ENCODE measurements at places on chromosomes 5 and 9.

GRCh38 chr5:77984587-77984986 is 208.4 kb upstream of the TBCA start:
- DNase-seq = no peak

DNA sequence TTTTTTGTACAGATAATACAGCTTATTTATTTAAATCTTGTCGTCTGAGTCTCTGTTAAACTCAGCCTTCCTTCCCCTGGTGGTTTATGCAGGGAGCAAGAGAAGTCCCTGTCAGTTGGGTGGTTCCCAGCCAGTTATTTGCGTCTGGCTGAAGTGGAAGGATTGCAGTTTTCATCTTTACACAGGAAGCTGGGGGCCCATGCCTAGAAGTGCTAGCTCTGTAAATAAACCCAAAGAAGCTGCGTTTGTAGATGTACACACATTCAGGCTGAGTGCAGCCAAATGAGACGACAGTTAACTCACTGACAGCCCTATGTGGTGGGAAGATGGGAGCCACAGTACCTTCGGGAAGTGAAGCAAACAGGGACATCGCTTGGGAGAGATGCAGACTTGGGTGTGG is 122.1 kb downstream of the SAXO1 start:
- DNase-seq = no peak

DNA sequence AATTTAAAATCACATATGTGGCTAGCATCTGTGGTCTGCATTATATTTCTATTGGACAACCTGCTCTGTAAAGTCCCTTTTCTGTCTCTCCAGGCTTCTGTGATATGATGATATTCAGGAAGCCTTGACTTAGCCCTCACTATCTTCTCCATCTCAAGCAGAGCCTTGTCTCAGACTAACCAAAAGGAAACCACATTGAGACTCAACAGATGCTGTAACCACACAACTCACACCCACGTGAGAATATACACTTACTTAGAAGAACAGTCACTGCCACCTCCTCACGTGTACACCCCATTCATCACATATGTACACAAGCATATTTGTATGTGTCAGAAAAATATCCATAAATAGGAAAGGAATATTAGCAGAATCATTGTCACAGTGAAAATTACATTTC is 33.6 kb downstream of the HTR4 start:
- no peak for DNase-seq

- DNase-seq = no peak
Measured at GRCh38 chr5:100788417-100788816, 114.7 kb downstream of the ST8SIA4 start.

- no peak for DNase-seq
Measured at GRCh38 chr5:73867345-73868335, 241.6 kb downstream of the ARHGEF28 start.

- no peak for DNase-seq
Measured at GRCh38 chr9:12875191-12875590, 100.4 kb downstream of the LURAP1L start.

DNA sequence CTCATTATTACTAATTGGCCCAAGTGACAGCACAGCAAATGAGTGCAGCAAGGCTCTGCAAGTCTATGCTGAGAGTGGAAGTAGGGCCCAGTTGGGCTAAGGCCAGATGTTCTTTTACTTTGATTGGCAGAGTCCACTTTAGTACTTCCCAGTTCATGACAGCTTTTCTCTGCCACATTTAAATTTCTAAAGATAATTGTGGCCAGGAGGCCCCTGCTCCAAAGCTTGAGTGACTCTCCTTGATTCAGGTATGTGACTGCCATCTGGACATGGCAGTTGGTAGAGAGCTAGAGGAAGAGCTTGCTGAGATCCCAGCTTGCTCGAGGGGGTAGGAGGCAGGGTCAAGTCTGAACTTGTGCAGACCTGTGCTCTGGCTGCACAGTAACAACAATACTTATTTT is 154.1 kb downstream of the CARTPT start:
- DNase-seq = no peak

DNA sequence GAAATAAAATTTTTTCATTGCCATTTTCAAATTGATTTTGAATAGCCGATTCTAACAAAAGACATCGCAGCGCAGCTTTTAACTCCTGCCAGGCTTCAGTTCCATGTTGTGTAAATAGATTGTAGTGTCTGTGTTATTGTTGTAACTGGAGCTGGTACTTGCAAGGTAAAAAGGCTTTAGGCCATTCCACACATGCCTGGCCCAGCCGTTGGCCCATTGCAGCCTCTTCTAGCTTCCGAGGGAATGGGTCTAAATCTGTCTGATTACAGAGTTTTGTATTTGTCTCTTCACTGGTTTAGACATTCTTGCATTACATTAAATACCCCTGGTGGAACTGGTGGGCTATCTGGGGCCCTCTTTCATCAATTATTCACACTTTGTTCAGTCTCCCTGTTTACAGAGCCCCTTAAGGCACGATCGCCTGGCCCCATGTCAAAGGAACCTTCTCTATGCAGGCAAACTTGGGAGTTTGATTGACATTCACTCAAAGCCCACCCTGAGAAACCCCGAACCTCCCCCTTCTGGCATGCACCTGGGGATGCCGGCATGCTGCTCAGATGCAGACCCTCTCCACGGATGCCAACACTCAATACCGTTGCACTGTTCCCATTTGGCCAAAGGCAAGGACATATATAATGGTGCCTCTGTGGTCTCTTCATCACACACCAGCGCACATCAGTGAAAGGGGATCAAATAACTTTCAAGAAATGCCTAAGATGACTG is 281.7 kb upstream of the IRX2 start:
- DNase-seq = no peak

DNA sequence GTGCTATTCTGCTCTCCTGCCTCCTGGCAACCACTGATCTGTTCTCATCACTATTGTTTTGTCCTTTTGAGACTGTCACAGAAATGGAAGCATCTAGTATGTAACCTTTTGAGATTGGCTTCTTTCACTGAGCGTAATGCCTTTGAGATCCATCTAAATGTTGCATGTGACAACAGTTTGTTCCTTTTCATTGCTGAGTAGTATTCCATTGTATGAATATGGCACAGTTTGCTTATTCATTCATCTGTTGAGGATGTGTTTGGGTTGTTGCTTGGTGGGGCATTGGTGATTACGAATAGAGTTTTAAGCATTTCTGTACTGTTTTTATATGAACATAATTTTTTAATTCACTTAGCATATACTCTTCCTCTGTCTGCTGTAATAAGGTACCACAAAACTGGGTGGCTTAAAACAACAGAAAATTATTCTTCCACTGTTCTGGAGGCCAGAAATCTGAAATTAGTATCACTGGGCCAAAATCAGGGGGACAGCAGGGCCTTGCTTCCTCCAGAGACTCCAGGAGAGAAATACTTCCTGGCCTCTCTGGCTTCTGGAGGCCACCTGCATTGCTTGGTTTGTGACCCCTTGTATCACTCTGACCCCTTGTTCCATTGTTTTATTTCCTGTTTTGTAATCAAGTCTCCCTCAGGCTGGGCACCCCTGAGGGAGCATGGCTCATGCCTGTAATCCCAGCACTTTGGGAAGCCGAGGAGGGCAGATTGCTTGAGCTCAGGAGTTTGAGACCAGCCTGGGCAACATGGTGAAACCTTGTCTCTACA is 53.0 kb downstream of the EXOSC2 start:
- no peak for DNase-seq

- DNase-seq = no peak
Measured at GRCh38 chr5:173139631-173140030, 4.7 kb upstream of the BNIP1 start.

DNA sequence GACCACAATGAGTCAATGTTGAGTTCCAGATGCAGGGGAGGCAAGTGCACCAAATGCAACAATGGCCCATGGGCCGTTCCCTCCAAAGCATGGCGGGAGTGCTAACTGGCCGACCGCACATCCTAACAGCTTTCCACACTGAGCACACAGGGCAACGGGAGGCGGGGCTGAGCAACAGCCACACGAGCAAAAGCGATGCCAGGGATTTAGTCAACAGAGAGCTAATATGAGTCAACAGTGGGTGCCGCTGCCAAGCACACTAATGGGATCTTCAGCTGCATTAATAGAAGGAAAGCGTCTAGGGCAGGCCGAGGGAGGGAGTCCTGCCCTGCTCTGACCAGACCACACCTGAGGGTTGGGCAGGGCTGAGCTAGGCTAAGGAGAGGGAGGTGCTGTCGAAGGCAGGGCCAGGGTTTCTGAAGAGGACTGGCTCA is 4.6 kb downstream of the EPB41L4B start:
- no peak for DNase-seq

- DNase-seq = no peak
Measured at GRCh38 chr5:112221128-112221527, 197.9 kb downstream of the EPB41L4A start.

- DNase-seq = peak; percentile 18
Measured at GRCh38 chr9:127451858-127452656, 747 bp downstream of the LRSAM1 start.

GRCh38 chr9:76502746-76503145 is 43.8 kb downstream of the GCNT1 start:
- no peak for DNase-seq

DNA sequence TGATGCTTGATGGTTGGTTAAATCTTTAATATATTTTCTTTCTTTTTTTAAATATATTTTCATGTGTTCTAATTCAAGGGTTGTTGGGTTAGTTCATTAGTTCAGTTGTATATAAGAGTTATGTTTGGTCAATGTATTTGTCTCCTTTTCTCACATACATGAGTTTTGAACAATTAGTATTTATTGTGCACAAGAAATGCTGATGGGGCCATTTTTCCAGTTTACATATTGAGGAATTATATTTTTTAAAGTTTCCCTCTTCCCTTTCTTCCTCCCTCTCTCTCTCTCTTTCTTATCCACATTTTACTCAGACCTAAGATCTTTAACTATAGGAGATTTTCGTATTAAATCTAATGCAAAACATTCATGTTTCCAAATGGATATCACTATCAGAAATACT is 74.0 kb downstream of the LNPEP start:
- no peak for DNase-seq

DNA sequence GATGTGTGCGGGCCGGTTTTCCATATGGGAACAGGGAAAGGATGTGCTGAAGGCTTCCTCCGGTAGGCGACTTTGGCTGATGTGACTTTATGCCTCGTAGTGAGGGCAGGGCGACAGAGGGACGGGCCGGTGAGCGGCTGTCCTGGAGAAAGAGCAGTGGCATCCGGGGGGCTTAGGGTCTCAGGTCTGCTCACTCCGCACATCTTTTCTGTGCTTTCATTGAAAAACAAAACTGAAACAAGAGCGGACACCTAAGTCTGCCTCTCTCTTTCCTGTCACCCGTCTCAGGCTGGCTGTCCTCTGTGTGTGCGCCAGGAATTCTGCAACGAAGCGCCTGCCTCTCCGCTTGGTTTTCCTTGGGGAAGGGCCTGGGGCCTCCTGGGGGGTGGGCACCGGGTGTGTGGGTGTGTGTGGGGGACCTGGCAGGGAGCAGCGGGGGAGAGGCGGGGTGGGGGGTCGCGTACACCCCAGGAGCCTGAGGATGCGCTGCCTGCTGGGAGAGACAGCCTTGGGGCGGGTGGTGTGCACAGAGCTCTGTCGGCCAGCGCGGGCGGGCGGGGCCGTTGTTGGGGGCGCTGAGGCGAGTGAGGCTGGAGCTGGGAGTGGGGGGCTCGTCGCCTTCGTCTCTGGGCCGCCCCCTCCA is 580 bp upstream of the PRRX2 start:
- no peak for DNase-seq

GRCh38 chr5:77302247-77302646 is 91.8 kb downstream of the PDE8B start:
- no peak for DNase-seq

GRCh38 chr5:81908771-81909170 is 63.1 kb upstream of the ATG10 start:
- no peak for DNase-seq

DNA sequence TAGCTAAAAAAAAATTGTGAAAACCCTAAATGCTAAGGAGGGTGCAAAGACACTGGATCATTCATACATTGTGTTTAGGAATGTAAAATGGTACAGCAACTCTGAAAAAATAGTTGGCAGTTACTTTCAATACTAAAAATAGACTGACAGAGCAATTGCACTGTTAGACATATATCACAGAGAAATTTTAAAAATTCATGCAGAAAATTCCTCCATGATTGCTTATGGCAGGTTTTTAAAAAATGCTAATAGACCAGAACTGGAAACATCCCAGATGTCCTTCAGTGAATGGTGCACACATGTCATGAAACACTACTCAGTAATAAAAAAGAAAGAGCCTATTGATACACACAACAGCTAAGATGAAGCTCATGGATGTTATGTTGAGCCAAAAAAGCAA is 349.8 kb upstream of the DAB2 start:
- no peak for DNase-seq

All from stimulated activated CD8-positive, alpha-beta memory T cell treated with anti-CD3 and anti-CD28 coated beads, Interleukin-4, amount 100 ng/mL, for 4 hours (primary cell).